ENCODE measurements at places on chromosomes 1 and 21.

- ATAC-seq, result no peak
These were observed 113.0 kb downstream of the ETS2 start for GRCh38 chr21:38918607-38919346.

GRCh38 chr1:234393190-234393589, 19.9 kb downstream of the COA6 start:
- ATAC-seq, result no peak

DNA sequence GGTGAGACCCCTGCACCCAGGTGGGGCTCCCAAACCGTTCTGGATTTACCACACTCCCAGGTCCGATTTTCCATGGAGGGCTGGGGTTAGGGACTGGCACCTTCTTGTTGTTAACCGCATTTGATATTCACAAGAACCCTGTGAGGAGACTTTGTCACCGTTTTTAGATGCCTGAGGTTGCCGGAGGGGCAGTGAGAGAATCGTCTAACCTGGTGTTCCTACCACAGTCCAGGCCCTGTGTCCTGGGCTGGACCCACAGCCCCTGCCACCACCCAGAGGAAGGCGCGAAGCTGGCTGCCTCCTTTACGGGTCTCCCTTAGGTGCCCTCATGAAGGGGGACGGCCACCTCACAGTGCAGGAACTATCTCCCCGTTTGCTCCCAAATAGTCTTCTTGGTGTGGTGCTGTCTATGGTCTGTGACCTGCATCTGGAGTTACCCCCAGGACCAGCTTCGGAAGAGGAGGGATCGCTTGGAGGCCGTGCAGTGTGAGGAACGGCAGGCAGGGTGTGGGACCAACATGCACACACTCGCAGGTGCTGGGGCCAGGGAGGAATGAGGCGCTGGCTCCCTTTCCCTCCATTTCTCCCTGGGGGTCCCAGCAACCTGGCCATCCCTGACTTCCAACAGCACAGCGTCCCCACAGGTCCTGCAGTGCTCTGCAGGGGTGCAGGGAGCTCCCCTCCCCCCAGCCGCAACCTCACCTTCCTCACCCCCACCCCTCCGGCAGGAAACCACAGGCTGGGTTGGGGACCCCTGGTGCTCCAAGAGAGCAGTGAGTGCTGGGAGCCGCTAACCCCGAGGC, 7.0 kb downstream of the SIM2 start:
- ATAC-seq, result no peak

DNA sequence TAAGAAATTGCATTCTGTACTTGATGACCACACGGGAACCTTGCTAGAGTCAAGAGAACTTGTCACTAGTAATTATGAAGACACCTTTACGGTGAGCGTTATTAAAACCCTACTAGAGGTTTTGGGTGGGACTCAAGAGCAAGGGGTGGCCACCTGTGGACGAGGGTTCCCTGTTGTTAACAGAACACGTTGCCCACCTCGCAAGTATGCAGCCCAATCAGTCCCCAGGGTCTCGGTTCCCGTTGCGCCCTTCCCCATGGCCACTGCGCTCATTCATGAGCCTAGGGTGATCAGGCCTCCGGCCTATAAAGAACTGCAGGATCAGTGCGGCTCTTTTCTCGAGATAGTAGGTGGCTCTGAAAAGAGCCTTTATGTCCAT, 30.2 kb upstream of the RNF187 start:
- ATAC-seq, result no peak

- no peak for ATAC-seq
These were observed 617 bp downstream of the KIRREL1 start for GRCh38 chr1:157993918-157994605.

DNA sequence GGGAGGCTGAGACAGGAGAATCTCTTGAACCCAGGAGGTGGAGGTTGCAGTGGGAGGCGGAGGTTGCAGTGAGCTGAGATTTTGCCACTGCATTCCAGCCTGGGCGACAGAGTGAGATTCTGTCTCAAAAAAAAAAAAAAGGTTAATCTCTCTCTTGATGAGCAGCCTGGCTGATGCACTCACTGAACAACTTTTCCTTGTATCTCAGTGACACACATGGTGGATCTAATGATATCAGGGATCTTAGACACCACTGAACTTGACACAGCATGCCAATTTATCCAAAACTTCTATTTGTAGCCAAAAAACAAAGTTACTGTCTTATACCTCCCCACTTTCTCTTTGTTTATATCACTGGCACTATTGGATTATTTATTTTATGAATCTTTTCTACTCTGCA, 16.2 kb downstream of the RHBDL2 start:
- ATAC-seq, result no peak

GRCh38 chr1:10575616-10576015, 100.9 kb downstream of the PEX14 start:
- no peak for ATAC-seq

GRCh38 chr1:42963378-42964043, 4.8 kb upstream of the SLC2A1 start:
- ATAC-seq, result no peak

DNA sequence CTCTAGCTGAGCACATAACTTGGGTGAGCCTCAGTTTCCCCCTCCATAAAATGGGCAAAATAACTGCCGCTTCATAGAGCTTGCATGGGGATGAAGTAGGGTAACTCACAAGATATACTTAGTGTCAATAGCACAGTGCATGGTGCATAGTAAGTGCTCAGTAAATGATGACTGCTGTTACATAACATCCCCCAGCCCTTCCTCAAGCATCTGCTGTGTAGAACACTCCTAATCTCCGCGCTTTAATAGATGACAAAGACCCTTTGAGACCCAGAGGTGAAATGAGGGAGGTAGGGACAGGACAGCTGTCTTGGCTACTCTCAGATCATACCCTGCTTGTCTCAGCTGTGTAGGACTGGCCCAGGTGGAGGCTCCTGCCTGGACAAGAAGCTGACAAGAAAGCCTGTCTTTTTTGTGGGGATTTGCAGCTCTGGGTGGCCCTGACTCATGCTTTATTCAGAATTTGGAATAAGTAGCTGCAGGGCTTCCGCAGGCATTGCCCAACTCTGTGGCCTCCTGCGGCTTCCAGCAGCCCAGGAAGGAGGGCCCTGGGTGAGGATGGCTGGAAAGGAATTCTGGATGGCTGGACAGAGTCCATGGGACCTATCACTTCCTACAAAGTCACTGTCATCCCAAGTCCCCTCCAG, 20.7 kb upstream of the PADI4 start:
- no peak for ATAC-seq

DNA sequence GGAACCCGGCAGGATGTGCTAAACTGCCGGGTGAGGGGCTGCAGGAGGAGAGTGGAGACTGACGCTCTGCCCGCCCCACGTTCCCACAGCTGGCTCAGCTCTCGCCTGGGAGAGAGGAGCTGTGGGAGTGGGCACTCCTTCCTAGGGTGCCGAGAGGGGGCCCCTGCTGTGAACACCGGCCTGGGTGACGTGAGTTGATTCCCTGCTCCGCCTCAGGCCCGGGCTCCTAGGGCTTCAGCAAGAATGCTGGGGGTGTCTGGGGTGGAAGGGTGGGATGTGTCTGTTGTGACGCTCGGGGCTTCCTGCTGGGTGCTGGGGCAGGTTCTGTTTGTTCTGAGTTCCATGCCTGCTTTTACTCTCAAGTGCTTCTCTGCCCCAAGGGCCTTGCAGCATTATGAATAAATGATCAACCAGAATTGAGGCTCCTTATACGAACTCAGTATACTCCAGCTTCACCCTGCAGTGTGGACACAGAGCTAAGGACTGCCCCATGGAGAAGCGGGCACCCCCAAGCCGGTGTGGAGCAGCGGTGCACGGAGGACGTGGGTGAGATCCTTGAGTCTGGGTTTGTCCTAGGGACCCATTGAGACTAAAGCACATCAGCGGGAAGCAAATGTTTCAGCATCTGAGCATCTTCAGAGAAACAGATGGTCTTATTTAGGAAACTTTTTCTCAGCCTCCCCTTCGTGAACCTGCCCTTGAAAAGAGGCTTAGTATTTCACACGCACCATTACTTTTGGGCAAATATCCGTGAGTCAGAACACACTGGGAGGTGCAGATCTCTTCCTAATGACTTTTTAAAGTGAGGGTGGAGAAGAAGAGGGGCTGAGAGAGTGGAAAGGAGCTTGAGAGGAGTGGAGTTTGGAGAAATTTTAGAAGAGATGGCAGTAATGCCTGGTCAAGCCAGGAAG, 41.7 kb downstream of the SYT6 start:
- ATAC-seq, result no peak

- no peak for ATAC-seq
These were observed 6.3 kb downstream of the FHL3 start for GRCh38 chr1:37998913-37999429.

DNA sequence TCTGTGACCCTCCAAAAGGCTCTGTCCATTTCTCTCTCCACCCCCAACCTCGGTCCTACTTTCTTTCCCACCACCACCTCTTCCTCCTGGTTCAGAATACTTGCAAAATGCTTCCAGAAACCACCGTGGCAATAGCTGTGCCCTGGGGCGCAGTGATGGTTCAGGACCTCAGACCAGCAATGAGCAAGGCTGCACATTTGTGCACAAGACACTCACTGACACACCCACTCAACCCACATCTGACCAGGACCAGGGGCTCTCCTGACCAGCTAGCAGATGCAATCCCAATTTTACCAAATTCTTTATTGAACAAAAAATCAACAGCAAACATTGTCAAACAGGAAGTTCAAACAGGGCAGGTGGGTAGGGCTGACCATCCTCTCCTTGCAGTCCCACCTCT, 25.7 kb downstream of the SPOCD1 start:
- ATAC-seq, result no peak

GRCh38 chr21:46409641-46410406, 48.9 kb upstream of the DIP2A start:
- ATAC-seq, result no peak

GRCh38 chr1:192418552-192419285, 101.9 kb downstream of the RGS21 start:
- no peak for ATAC-seq

DNA sequence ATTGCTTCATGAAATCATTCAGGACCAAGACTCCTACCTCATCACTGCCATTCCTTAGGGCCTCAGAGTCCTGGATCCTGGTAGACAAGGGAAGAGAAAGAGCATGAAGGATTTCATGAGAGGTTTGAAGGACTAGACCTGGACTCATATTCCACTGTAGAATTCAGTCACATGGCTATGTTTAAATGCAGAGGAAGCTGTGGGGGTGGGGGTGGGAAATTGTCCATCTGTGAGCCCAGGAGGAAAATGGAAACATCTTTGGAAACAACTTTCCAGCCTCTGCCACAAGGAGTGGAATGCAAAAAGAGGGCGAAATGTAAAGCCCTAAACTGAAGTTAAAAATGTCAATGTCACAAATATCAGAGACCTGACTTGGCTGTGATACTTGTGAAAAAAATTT, 73.0 kb downstream of the BRINP2 start:
- ATAC-seq, result no peak
